ENCODE measurements at places on chromosomes 2 and 18. TPM values are rescaled to one million over a fixed set of nuclear protein-coding genes. Genes with fewer than 3 reads are reported as not detected.

The SMPD4 gene
- 50.6 TPM for total RNA-seq

The VSNL1 gene
- 39.1 TPM for total RNA-seq

The RPRM gene
- not detected for total RNA-seq

The BOK gene
- 57.1 TPM for total RNA-seq

The CD207 gene
- not detected for total RNA-seq

The MDH1B gene
- total RNA-seq: 0.85 TPM

The RBM44 gene
- total RNA-seq: 0.08 TPM

The RNU2-63P gene
- total RNA-seq: not detected

The LYPD6 gene
- 0.83 TPM for total RNA-seq

The DOK6 gene
- 0.57 TPM for total RNA-seq

The EMILIN1 gene
- 27.8 TPM for total RNA-seq

The RNF103 gene
- total RNA-seq: 15.6 TPM

The KIF5C gene
- 0.09 TPM for total RNA-seq

The ERFE gene
- not detected for total RNA-seq

The ZNF521 gene
- total RNA-seq: 4.7 TPM

The MFSD6 gene
- 112 TPM for total RNA-seq

The ALPI gene
- not detected for total RNA-seq

The PRKAG3 gene
- not detected for total RNA-seq

The SOWAHC gene
- 87.9 TPM for total RNA-seq

The CCDC178 gene
- not detected for total RNA-seq

The GALNT14 gene
- total RNA-seq: 18.9 TPM

The CMPK2 gene
- 1.7 TPM for total RNA-seq

The NT5C1B gene
- total RNA-seq: not detected

The ANKRD53 gene
- total RNA-seq: 0.76 TPM

The C1GALT1C1L gene
- total RNA-seq: not detected

The CHRND gene
- total RNA-seq: not detected

The ICA1L gene
- 0.70 TPM for total RNA-seq

The C2orf80 gene
- not detected for total RNA-seq

The ELMOD3 gene
- 16.4 TPM for total RNA-seq

The MC2R gene
- total RNA-seq: not detected

The RASGRP3 gene
- total RNA-seq: 1.9 TPM

The REG3G gene
- total RNA-seq: not detected
